ENCODE measurements at places on chromosomes 4 and X. TPM values are rescaled to one million over a fixed set of nuclear protein-coding genes. Genes with fewer than 3 reads are reported as not detected.

The SFRP2 gene
- not detected for total RNA-seq

The LONRF3 gene
- total RNA-seq: 1.7 TPM

The ARHGEF38 gene
- not detected for total RNA-seq

The PTPN13 gene
- 0.38 TPM for total RNA-seq

The HMX1 gene
- not detected for total RNA-seq

The MAGEH1 gene
- total RNA-seq: 16.4 TPM

The AFF2 gene
- total RNA-seq: 1.3 TPM

The C1QTNF7 gene
- total RNA-seq: not detected

The IGBP1 gene
- total RNA-seq: 45.1 TPM

The TKTL2 gene
- total RNA-seq: not detected

GRCh38 chrX:125210146-125210545, 109.5 kb upstream of the TEX13C start:
- DNase-seq: no peak

DNA sequence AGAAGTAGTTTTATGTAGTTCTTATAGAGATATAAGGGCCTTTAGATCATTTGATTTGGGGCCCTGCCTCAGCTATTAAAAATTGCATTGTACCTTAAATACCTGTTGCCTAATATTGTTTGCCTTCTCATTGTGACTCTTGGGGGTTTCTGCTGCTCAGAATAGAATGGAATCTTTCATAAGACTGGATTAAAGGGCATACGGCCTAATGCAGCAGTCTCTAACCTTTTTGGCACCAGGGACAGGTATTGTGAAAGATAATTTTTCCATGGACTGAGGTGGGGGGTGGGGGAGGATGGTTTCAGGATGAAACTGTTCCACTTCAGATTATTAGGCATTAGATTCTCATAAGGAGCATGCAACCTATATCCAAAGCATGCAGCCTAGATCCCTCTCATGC, 46.2 kb downstream of the TMEM164 start:
- DNase-seq: no peak

DNA sequence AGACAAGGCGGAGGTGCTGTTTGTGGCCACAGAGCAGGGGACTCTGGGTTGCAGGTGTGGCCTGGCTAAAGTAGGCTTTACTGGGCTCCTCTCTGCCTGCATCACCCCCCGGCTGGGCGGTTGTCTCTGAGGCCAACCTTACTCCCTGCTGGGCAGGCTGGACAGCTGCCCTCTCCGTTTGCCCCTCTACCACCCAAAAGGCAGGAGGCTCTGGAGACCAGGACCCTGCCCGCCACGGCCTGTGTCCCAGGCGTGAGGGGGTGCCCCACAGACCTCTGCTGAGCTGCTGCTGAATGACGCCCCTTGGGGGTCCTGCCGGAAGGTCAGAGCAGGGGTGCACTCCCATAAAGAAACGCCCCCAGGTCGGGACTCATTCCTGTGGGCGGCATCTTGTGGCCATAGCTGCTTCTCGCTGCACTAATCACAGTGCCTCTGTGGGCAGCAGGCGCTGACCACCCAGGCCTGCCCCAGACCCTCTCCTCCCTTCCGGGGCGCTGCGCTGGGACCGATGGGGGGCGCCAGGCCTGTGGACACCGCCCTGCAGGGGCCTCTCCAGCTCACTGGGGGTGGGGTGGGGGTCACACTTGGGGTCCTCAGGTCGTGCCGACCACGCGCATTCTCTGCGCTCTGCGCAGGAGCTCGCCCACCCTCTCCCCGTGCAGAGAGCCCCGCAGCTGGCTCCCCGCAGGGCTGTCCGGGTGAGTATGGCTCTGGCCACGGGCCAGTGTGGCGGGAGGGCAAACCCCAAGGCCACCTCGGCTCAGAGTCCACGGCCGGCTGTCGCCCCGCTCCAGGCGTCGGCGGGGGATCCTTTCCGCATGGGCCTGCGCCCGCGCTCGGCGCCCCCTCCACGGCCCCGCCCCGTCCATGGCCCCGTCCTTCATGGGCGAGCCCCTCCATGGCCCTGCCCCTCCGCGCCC, 920 bp downstream of the HTT-AS start:
- peak; percentile 6 for DNase-seq

- DNase-seq: peak; percentile 86
These were observed at the start of gene PORCN for GRCh38 chrX:48508400-48509244. Gene PORCN, plus strand, starts transcription at chrX:48508992. Its CDS starts 829 bp downstream, at chrX:48509821.

DNA sequence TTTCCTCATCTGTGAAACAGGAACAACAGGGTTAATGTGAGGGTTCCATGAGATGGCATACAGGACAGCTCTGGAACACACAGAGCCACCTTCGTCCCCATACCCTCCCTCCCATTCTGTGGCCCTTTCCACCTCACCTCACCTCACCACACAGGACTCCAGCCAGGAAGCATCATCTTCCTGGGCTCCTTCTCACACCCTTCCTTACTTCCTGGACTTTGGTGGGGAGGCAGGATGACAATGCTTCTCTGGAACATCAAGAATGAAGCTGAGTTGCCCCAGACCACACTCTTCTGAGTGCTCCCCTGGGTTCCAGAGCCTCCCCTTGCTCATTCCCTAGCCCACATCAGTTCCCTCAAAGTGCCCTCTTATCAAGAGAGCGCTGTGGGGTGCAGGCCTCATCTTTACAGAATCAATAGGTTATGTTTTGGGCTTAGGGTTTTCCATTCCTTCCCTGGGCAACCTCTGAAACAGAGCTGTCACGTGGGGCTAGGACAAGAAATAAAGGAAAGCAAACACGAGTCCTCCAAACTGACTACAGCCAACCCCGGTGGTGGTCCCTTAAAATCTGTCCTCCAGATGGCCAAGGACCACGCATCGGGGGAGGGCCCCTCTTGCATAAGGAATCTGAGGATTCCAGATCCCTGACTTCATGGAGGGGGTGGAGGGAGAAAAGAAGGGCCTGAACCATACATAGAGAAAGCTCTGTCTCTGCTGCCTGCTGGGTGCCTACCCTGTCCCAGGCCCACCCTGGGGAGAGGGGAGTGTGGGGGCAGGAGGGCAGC, 74.4 kb upstream of the ATP6AP2 start:
- DNase-seq: no peak

DNA sequence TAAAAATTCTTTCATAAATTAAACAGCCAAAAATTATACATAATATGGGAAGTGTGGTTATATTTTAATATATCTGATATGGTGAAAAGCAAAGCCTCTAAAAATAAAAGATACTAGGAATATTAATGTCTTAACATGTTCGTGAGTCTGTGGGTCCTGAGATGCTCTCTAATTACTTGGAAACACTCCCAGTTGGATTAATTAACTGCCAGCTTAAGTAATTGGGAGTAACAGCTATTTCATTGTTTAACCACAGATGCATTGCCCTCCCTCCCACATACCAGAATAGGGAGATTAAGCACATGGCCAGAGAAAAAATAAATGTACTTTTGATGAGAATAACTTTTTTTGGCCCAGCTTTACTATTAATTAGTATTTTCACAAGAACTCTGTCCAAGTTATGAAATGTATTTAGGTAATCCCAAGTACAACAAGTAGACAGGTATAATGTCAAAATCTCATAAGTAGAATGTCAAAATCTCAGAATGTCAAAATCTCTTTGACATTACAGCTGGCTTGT, 79.7 kb downstream of the BTC start:
- DNase-seq: no peak

DNA sequence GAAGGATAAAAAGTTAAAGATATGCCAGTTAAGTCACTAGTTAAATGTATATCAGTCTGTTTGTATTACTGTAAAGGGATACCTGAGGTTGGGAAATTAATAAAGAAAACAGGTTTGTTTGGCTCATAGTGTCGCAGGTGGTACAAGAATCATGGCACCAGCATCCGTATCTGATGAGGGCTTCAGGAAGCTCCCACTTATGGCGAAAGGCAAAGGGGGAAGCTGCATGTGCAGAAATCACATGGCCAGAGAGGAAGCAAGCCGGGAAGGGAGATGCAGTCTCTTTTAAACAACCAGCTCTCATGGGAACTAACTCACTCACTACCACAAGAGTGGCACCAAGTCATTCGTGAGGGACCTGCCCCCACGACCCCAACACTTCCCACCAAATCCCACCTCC, 91.9 kb upstream of the SH3RF1 start:
- no peak for DNase-seq

GRCh38 chr4:53459548-53459947, 82.1 kb downstream of the FIP1L1 start:
- no peak for DNase-seq

DNA sequence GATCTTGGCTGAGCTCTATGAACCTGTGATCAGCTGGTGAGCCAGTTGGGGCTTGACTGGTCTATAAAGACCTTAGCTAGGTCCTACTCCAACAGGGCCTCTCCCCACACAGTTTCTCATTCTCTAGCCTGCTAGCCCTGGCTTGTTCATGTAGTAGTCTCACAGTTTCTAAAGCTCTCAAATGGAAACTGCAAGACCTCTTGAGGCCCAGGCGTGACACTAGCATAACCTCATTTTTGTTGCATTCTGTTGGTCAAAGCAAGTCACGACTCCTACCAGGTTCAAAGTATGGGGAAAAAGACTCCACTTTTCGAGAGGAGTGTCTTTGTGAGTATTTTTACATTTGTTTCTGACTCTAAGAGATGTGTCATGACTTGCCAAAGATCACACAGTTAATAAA, 50.9 kb downstream of the CEP44 start:
- DNase-seq: no peak

GRCh38 chr4:105192910-105193309, 46.2 kb downstream of the TET2 start:
- DNase-seq: no peak

DNA sequence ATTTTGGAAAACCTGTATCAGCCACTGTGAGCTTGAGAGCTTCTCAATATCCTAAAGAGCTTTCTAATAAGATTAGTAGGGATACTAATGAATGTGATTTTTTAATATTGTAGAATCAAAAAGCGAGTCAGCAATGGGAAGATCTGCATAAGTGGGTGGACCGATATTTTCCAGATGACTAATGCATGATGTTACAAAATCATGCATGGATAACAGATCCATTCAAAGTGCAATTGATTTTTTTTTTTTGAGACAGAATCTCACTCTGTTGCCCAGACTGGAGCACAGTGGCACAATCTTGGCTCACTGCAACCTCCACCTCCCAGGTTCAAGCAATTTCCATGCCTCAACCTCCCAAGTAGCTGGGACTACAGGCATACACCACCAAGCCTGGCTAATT, 7.3 kb upstream of the CLDN2 start:
- DNase-seq: no peak

- no peak for DNase-seq
These were observed 45.4 kb downstream of the EDNRA start for GRCh38 chr4:147526272-147526654.

- no peak for DNase-seq
These were observed 115.3 kb downstream of the ATP8A1 start for GRCh38 chr4:42541647-42542046.

DNA sequence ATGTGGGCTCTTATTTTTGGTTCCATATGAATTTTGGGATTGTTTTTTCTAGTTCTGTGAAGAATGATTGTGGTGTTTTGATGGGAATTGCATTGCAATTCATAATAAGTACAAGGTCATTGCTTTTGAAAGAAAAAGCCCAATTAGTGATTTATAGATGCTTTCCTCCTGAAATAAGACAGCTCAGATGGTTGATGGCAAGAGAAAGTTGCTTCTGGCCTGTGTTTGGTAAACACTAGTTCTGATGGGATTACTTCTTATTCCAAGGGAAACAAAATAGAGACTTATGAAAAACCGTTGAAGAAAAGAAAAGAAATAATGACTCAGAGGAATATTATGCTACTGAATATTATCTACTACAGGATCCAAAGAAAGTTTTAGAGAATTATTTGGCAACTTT, 144.9 kb downstream of the SPANXA1 start:
- DNase-seq: no peak

DNA sequence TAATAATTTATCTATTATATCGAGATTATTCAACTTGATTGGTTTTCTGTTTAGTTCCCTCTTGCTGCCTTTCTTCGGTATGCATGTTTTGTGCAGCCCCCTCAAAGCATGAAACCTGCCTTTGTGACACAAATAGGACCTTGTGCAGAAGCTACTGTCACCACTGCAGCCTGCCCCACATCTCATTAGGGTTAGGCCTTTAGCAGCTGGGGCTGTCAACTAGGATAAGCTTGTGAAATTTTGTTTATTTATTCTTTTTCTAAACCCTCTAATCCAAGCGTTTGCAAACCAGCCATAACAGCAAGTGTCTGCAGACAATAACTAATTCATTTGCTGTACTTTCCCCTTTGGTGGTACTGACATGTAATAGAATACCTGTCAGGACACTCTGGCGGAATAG, 258.9 kb downstream of the RCHY1 start:
- DNase-seq: no peak

DNA sequence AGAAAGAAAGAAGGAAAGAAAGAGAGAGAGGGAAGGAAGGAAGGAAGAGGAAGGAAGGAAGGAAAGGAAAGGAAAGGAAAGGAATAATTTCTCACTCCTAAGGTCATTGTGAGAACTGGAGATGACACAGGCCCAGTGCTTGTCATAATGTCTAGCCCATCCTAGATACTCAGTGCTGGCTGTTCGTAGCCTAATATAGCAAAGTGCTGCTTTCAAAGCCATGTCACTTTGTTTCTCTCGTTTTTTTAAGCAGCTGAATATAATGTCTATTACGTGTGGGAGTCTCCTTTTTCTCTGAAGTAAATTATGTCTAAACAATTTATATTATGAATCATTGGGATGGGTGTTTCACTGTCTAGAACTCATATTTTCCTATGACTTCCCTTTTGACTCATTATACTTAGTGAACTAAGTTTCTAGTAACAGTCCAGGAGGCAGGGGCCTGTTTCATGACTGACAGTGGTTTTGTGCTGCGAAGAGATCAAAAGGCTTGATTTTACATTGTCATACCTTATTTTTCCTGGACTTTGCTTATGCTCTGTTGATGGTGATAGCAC, 327.0 kb upstream of the ZFP42 start:
- DNase-seq: peak; percentile 1

DNA sequence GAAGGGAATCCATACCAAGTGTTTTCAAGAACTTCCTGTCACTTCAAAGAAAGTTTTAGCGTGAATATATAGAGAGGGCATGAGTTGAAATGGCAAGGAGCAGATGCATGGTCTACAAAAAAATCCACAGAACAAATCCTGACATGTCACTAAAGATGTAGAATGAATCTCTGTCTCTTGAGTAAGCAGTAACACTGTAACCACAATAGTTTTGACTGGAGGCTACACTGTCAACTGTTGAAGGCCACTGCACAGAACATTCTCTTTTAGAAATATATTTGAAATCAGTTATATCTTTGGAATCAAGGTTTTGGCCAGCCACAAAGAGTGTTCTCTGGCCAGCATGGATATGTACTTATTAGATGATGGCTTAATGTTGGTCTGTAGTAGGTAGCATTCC, 83.8 kb downstream of the VCX3B start:
- no peak for DNase-seq

GRCh38 chr4:178553201-178553600, 1111.0 kb upstream of the AGA start:
- no peak for DNase-seq

DNA sequence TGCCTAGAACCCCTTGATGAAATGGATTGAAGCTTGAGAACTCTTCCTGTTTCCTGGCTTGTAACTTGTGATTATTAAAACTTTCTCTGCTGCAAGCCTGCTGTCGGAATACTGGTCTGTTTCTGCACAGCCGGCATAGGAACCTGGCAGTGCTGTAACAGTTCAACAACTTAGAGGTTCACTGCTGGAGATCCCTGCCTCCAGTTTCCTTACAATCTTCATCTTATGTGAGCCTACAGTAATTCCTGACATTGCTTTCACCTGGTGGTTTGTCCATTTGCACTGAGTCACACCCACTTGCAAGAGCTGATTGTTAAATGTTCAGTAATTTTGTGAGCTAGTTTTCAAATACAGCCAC, 1.3 kb upstream of the SEPSECS start:
- no peak for DNase-seq

GRCh38 chr4:10160281-10160856, 43.8 kb upstream of the WDR1 start:
- DNase-seq: no peak
